ENCODE measurements at places on chromosomes 5 and 9. TPM values are rescaled to one million over a fixed set of nuclear protein-coding genes. Genes with fewer than 3 reads are reported as not detected.
A peak's percentile ranks its signal among the peaks of the same experiment; 100 is the strongest.

IFNA14 gene
- total RNA-seq, result not detected

- peak; percentile 49 for DNase-seq
Measured at GRCh38 chr5:99320436-99320835, 391.6 kb upstream of the CHD1 start.

GRCh38 chr5:165393839-165394238 is 1888.4 kb downstream of the MAT2B start:
- no peak for DNase-seq

DNA sequence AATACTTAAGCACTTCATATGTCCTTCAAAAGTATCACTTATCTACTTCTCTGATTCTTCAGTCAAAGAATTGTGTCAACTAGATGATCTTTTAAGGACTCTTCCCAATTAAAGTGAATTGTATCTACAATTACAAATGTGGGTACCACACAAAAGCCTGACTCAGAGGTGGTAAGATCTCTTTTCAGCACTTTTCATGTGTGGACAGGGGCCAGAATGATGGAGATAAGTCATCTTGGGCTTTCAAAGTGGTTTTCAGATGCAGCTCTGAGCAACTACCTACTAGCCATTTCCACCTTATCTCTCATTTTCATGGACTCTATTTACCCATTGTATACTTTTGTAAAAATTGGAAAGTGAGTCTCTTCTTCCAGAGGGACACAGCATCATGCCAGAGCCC is 8.4 kb downstream of the COX7C start:
- no peak for DNase-seq

GRCh38 chr9:129006328-129007034 is 21.6 kb downstream of the SH3GLB2 start:
- DNase-seq, result peak; percentile 86

All from neural progenitor cell (in vitro differentiated cells).